A549 treated with dexamethasone at 1 μM for 4 hours (cell line): ENCODE measurements at places on chromosomes 2 and 18. TPM values are rescaled to one million over a fixed set of nuclear protein-coding genes. Genes with fewer than 3 reads are reported as not detected.

ABCG5 gene
- total RNA-seq, result 0.03 TPM in 1 of 5 replicates, not detected in the others

USP37 gene
- 3.7 to 6.8 TPM (median 5.6 TPM) in 5 replicates for total RNA-seq

OSGEPL1 gene
- 3.8 to 4.7 TPM (median 4.3 TPM) in 5 replicates for total RNA-seq

ALK gene
- 0.02 to 0.04 TPM in 2 of 5 replicates, not detected in the others for total RNA-seq

FIGN gene
- total RNA-seq, result 1.3 to 3.0 TPM (median 2.7 TPM) in 5 replicates

ATP8B1 gene
- total RNA-seq, result 5.3 to 8.5 TPM (median 7.6 TPM) in 5 replicates

SERPINB3 gene
- total RNA-seq, result 0.06 to 0.16 TPM (median 0.10 TPM) in 5 replicates

ABCG8 gene
- 0.04 TPM in 1 of 5 replicates, not detected in the others for total RNA-seq

AAMP gene
- total RNA-seq, result 117 to 194 TPM (median 124 TPM) in 5 replicates

DAW1 gene
- 2.3 to 3.0 TPM (median 2.4 TPM) in 5 replicates for total RNA-seq

WDR43 gene
- 80.8 to 114 TPM (median 104 TPM) in 5 replicates for total RNA-seq
